ENCODE measurements at places on chromosomes 6 and 20.

GRCh38 chr20:13029687-13030375 lies 21.1 kb downstream of the SPTLC3 start:
- DNase-seq, result no peak

DNA sequence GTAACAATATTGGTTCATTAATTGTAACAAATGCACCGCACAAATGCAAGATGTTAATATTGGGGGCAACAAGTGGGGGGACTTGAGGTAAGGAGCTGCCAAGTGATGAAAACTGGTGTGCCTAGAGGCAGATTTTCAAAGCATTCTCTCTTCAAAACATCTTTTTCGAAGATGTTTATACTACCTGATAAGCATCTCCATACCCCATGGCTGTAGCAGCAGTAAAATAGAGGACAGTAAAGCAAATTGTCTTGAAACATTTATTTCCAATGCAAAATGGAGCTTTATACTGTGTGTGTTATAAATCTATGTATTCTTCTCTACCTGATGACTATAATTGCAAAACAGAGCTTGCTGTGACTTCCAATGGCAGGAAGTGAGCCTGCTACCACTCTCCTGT lies 42.5 kb downstream of the MYLIP start:
- no peak for DNase-seq

DNA sequence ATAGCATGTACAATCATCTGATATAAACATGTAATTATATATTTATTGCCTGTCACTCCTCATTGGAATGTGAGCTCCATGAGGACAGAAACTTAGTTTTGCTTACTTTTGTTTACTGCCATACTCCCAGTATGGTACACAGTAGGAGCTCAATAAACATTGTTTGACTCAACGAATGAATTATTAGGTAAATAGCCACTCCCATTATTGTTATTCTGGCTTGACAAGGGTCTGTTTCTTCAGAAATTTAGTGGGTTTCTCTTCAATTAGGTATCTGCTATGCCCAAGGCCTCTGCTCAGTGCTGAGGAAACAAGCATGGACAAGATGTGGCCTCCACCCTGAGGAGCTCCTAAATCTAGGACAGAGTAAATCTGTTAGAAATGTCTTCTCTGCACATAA lies 6.3 kb downstream of the BCL2L1 start:
- no peak for DNase-seq

GRCh38 chr6:151719070-151719469 lies 88.4 kb upstream of the ESR1 start:
- no peak for DNase-seq

GRCh38 chr6:11404081-11404480 lies 133.5 kb upstream of the TMEM170B start:
- no peak for DNase-seq

DNA sequence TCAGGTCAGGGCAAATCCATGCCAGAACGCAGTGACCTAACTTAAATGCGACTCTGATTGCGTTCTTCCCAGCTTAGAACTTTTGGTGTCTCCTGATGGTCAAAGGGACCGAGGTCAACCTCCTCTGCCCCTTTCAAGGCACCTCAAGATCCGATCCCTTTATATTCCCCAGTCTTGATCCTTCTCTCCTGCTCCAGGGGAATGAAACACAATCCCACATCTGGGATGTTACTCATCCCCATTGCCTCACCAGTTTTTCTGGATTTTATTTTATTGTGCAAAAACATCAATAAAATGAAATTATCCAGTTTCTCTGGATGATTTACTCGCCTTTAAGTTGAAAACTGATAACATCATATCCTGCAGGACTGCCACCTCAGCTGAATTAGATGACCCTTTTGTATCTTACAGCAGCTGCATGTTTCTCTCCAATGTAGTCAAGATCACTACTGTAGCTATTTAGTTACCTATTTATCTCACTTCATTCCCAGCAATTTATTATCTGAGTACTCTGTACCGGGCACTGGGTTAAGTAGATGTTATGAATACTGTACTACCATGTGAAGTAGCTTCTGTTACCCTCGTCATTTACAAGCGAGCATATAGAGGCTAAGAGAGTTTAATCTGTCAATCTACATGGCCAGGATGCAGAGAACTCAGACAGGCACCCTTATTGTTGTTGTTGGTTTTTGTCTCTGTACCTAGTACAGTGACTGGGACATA lies 44.0 kb downstream of the IRAK1BP1 start:
- no peak for DNase-seq

- DNase-seq, result no peak
Measured at GRCh38 chr6:120254651-120255050, 905.1 kb upstream of the MAN1A1 start.

GRCh38 chr6:163489584-163489983 lies 75.1 kb downstream of the QKI start:
- DNase-seq, result no peak

GRCh38 chr20:14634665-14635064 lies 297.3 kb upstream of the FLRT3 start:
- no peak for DNase-seq

DNA sequence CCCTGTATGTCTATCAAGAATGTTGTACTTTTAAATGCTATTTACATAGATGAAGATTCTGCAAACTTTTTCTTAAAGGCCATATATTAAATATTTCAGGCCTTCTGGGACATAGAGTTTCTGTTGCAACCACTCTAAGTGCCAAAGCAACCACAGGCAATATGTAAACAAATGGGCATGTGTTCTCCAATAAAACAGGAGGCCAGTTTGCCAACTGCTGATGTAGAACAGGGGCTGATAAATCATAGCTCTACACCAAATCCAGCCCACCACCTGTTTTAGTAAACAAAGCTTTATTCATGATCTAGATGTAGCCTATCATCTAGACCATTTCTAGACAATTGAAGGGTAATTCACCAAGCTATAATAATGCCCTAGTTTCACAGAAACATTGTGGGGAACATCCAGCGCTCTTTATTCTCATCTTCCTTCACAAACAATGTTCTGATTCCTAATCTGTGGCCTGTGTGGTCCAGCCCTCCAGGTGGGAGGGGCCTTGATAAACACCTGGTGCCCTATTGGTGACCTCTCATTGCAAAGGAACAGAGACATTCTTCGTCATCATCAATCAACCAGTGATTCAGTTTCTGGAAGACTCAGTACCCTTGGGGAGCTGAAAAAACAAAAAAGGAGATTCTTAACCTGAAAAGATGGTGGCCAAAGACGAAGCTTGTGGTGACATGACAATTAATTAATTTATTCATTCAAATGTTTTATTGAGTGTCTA lies 80.2 kb downstream of the PREP start:
- no peak for DNase-seq

- no peak for DNase-seq
Measured at GRCh38 chr20:53237461-53237860, 265.3 kb downstream of the TSHZ2 start.

DNA sequence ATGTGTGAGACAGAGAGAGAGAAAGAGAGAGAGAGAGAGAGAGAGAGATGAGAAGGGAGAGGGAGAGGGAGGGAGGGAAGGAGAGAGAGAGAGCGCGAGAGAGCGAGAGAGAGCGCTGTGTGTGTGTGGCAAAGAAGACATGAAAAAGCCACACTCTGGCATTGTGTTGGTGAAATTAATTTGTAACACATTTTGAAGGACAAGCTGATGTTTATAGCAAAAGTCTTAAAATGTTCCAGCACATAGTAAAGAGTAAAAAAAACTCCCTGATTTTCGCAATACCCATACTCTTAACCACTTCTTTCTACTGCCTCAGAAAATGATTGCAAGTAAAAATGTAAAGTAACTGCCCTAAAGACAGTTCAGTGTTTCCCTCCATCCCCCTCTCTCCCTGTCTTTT lies 56.7 kb downstream of the SLC22A1 start:
- DNase-seq, result no peak
